CD4-positive, alpha-beta T cell treated with Interleukin-17A for 1 hour (primary cell): ENCODE measurements at places on chromosomes 1 and 21.

- peak; percentile 58 for DNase-seq
Observed at GRCh38 chr1:160708801-160709200, 2.8 kb downstream of the CD48 start.

GRCh38 chr1:222061711-222062359 is 319.9 kb upstream of the DUSP10 start:
- no peak for DNase-seq

DNA sequence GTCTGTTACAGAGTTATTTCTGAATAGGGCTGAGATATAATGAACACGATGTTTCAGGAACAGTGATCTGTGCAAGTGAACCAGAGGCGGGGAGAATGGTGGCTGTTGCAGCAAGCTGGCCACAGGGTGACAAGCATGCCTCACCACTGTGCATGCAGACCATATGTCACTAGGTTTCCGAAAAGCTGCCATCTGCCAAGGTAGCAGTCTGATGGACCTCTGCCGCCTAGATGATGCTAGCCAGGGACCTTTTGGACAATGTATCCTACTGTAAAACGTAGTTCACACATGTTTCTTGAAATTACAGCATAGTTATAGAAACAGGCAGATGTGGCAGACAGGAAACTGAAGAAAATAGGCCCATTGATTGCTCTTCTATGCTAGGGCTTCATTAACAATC is 204.2 kb upstream of the RRP15 start:
- DNase-seq, result no peak

DNA sequence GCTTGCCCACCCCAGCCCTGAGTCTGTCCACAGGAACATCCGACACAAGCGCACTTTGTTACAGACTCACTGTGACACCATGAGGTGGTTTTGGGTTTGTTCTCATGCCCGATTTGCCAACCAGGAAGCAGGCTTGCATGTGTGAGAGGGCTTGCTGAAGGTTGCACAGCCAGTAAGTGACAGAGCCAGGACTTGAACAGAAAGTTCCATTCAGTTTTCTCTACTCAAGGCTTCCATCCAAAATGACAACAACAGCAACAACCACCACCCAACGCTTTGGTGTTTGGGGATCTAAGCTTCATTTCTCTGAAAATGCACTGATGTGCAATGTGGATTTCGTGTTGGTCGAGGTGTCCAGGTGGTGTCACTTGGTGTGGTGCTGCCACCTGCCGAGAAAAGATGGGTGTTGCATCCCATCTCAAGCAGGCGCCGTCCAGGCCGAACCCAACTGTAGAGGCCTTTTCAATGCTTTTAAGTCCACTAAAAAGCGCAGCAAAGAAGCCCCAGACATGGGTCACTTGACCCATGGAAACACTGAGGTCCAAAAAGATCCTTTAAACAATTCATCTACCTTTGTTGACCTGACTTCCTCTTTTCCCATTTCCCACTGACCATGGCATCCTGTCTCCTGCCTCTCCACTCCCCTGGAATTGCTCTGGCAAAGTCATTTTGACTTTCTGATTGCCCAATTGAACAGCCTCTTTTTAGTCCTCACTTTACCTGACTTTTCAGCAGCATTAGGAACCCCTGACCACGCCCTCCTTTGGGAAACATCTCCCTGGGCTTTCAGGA is 12.2 kb downstream of the CITED4 start:
- peak; percentile 83 for DNase-seq

DNA sequence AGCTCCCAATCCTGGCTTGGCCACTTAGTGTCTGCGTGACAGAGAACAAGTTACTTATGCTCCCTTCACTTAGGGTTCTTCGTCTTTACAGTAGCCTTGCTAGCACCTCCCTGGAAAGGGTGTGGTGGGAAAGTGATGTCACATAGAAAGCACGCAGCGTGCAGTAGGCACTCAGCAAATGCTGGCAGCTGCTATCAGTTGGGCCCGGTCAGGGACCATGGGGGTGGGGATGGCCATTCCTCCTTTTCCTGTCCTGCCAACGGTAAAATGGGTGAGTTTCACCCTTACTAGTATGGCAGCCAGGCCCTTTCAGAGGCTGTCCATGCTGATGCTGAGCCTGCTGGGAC is 6.2 kb upstream of the KCNA10 start:
- no peak for DNase-seq

- no peak for DNase-seq
Observed at GRCh38 chr1:87220993-87221392, 107.7 kb upstream of the LMO4 start.

GRCh38 chr1:221782477-221782876 is 40.6 kb upstream of the DUSP10 start:
- DNase-seq, result no peak

DNA sequence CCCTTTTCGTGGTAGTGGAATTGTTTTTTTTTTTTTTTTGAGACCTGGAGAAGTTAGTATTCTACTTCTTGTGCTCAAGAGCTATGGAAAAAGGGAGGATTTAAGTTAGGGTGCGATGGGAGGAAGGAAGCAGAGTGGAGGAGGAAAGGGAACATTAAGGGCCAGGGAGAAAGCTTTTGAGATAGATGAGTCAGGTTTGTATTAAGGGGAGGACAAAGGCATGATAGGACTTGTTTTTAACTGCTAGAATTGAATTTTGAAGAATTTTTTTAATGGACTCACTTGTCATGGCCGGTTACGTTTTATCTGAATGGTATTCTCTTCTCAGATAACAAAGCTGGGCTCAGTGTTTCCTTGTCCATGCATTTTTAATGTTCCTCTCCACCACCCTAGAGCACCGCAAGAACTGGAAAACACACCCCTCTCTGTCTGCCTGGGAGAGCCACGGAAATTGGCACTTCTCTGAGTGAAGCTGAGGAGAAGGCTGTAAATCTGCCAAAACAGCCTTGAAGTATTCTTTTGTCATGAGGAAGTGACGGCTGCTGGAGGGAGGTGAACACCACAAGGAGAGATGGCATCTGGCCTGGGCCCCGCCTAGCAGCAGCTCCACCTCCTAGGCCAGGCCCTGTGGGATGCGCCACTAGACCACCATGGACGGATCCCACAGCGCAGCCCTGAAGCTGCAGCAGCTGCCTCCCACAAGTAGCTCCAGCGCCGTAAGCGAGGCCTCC is 3.5 kb downstream of the NIPAL3 start:
- DNase-seq, result no peak

GRCh38 chr1:7341145-7341905 is 429.8 kb upstream of the VAMP3 start:
- no peak for DNase-seq

GRCh38 chr1:164787834-164788231 is 228.8 kb downstream of the PBX1 start:
- no peak for DNase-seq

DNA sequence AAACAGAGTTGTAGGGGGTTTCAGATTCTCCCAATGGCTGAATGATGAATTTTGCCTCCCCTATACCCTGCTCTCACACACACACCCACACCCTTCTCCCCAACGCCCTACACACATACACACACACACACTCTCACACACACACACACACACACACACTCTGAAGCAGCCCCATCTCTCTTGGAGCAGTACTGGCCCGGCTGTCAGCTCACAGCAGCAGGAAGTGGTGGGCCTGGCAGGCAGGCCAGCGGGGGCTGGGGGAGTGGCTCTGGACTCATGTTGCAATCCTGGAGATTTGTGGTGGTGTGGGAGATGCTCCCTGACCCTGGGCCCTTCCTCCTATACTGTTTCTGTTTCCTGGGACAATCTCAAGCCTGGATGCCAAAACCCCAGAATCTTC is 2.2 kb downstream of the IKBKE start:
- peak; percentile 48 for DNase-seq

- DNase-seq, result no peak
Observed at GRCh38 chr1:24711329-24711728, 33.9 kb upstream of the CLIC4 start.

GRCh38 chr21:46214478-46215340 is 13.9 kb downstream of the LSS start:
- no peak for DNase-seq

GRCh38 chr1:208615371-208615770 is 371.2 kb upstream of the PLXNA2 start:
- no peak for DNase-seq
